Kidney glomerular epithelial cell (primary cell): ENCODE measurements at places on chromosomes 7 and 10.

DNA sequence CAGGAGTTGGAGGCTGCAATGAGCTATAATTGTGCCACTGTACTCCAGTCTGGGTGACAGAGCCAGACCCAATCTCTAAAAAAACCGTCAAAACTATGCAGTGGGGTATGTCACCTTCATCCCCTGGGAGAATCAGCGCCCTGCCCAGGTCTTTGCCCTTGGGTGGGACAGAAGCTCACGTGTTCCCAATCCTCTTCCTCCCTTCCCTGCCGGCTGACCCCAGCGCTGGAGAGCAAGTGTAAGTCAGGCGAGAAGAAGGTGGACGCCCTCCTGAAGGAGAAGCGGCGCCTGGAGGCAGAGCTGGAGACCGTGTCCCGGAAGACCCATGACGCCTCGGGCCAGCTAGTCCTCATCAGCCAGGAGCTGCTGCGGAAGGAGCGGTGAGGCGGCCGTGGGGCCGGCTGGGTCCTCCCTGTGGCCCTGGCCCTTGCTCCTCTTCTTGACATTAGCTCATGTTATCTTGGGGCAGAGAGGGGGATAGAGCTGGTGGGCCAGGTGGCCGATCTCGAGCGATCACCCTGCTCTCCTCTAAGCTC, 64.8 kb upstream of the GTF2IRD1 start:
- no peak for DNase-seq

GRCh38 chr7:67990003-67990402, 993.4 kb downstream of the TYW1 start:
- DNase-seq: no peak

GRCh38 chr10:76738991-76739390, 898.6 kb downstream of the KCNMA1 start:
- DNase-seq: no peak

- no peak for DNase-seq
Measured at GRCh38 chr7:116027786-116028185, 2.8 kb downstream of the TFEC start.

DNA sequence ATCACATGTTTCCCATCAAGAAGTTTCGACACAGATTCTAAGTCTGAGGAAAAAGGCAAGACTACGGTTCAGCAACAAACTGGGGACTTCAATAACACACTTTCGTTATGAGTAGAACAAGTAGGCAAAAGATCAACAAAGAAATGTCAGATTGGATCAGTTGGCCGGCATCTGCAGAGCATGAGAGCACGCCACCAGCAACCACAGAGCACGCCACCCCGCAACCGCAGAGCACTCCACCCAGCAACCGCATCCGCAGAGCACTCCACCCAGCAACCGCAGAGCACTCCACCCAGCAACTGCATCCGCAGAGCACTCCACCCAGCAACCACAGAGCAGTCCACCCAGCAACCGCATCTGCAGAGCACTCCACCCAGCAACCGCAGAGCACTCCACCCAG, 89.7 kb upstream of the FAM20C start:
- DNase-seq: no peak
